ENCODE measurements at places on chromosomes 1 and 21.

DNA sequence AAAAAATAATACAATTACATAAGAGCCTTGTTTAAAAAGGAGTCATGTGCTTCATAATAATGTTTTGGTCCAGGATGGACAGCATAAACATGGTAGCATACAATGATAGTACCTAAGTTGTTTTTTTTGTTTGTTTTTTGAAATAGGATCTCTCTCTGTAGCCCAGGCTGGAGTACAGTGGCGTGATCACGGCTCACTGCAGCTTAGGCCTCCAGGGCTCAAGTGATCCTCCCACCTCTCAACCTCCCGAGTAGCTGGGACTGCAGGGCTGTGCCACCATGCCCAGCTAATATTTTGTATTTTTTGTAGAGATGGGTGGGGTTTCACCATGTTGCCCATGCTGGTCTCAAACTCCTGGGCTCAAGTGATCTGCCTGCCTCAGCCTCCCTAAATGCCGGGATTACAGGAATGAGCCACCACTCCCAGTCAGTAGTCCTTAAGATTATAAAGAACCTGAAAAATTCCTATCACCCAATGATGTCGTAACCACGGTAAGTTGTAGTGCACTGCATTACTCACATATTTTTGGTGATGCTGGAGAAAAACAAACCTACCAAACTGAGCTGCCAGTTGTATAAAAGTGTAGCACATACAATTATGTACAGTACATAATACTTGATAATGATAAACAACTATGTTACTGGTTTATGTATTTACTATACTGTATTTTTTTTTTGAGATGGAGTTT is 22.4 kb upstream of the RCOR3 start:
- no peak for DNase-seq

- no peak for DNase-seq
These were observed 27.0 kb downstream of the DNM3 start for GRCh38 chr1:171868217-171868803.

DNA sequence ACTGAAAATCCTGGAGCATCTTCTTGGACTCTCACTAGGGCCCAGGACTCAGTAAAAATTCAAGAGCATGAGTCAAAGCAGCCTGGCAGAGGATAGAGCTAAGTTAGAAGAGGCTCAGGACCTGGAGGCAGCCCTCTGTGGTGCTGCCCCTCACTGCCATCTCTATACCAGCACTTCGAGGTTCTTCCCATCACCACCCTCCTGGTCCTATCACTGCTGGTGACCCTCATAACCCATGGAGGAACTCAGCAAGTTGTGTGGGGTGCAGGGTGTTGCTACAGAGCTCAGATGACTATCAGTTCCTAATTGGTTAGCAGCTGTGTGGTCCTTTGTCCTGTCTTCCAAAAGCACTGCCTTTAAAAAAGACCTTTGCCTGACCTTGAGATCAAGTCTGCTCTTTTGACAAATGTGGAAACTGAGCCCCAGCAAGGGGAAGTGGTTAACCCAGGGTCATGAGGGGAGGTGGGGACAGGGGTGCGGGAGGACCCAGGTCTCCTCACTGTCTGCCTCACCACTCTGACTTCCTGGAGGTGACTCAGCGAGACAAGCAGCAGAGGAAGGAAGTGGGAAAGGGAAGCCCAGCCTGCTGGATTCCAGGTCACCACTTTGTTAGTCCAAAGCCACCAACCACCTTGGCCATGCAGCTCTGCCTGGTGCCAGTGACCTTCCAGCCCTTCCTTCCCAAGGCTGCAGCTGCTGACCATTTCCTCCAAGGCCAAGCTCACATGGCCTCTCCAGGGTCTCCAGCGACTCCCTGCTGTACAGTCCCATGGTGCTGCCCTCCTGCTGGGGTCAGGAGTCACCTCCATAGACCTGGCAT is 199.4 kb upstream of the EDN2 start:
- no peak for DNase-seq

DNA sequence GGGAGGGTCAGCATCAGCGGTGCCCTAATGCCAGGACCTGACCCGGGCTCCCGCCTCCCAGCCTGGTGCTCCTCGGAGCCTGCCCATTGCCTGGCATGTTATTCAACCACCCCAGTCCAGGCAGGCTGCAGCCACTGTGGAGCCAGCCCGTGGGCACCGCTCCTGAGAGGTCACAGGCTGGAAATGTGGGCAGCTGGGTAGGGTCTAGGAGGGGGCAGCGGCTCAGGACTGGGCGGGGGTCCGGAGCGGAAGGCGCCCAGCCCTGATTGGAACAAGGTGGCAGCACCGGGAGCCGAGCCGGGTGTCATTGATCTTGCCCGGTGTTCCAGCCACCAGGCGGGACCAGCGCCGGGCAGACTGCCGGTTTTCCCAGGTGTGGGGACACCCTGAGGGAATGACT is 12.7 kb upstream of the RUNX3 start:
- no peak for DNase-seq

- DNase-seq: no peak
These were observed 9.4 kb downstream of the ZNF678 start for GRCh38 chr1:227572752-227573151.

DNA sequence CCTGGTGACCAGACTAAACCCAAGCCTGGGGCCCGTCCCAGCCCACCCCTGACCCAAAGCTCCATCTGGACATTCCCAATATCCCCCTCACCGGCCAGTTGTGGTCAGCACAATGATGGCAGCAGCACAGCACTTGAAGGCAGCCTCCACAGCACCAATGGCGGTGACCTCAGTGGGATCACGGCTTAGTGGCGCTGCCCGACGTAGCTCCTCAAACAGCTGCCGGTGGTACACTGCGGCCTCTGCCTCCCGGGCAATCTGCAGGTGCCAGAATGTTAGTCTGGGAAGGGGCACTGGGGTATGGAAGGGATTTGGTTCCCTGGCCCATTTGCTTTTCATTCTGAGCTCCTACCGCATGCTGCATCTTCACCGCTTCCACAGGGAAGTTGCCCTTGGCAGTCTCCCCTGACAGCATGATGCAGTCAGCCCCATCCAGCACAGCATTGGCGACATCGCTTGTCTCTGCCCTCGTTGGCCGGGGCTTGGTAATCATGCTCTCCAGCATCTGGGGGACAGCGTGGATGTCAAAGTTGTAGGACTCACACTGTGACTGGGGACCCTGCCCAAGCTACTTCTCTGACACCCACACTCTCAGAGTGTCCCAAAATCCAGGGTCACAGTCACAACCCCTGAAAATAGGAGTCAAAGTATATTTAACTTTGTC is 8.0 kb downstream of the PKLR start:
- DNase-seq: no peak

DNA sequence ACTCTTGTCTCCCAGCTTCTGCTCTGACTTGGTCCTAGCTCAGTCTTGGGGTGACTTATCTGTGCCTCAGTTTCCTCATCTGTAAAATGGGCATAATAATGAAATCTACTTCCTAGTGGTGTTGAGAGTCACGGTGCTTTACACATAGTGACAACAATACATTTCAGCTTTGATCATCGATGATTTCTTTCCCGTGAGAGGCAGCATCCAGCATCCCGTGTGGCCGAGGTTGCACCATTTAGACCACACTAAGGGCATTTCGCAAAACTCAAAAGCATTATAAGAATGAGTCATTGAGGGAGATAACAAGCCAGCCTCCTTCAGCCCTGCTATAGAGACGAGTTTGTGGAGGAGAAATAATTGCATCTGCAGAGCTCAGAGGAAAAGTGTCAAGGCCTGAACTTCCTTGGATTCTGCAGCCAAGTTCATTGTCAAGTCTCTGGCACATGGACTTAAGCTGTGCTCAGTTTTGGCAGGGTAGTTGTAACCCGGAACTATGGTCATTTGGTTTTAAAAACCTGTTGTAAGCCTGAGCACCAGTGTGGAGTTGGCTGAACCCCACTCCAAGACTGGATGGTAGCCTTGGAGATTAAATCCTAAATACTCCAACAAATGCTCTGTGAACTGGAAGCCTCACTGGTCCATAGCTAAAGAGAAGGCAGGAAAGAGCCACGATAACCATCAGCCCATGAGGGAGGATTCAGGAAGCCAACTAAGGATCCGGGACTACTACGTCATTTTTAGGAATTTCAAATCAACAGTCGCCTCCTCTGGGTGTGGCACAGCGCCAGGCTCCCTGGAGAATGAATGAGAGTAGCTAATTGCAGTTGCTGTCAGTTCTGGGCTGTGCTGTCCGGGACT is 64.2 kb downstream of the TCP10L start:
- DNase-seq: peak; percentile 61

- DNase-seq: no peak
These were observed 17.9 kb downstream of the PROX1 start for GRCh38 chr1:214005708-214006107.

DNA sequence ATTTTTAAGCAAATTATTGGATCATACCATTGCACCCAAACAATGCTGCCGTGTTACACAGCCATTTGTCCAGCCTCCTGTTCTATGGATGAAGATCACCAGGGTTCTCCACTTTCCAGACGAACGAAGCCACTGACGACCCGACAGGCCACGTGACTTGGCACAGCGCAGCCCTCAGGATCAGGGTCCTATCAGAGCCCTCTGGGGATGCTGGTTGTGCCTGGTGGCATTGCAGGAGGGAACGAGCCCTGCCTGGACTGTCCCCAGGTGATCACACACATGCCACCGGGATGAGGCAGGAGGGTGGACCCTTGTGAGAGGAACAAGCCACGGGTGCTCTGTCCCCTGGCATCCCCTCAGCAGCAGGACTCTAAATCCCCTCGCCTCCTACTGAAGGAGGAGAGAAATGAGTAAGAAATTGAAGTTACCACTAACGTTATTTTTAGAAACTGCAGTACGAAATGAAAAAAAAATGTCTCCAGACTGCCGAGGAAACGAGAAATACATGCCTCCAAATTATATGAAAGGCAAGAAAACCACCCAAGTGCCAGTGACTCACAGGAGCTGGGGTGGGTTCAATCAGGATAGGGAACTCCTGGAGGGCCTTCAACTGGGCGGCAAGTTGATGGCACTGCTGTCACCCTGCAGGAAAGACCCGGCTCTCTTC is 58.7 kb upstream of the PDE9A start:
- DNase-seq: no peak

GRCh38 chr1:85864727-85865126 is 156.5 kb upstream of the ZNHIT6 start:
- no peak for DNase-seq

GRCh38 chr1:3217979-3218679 is 149.1 kb downstream of the PRDM16 start:
- DNase-seq: no peak

GRCh38 chr1:90351019-90351418 is 356.1 kb downstream of the ZNF326 start:
- no peak for DNase-seq

DNA sequence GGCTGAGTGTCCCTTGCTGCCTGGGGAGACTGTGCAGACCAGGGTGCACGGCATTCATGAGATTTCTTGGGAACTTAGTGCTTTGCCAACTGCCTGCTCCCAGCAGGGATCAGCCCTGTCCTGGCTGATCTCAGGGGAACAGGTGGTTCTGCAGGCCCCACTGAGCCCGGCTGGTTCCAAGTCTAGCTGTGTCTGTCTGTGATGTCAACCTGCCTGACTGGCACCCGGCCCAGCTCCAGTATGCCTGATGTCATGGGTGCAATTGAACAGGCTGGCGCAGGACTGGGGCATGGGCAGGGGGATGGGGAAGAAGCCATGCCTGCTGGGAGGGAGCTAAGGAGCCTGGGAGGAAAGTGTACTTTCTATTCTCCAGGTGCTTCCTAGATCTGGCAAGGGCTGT is 227.1 kb downstream of the GRIK3 start:
- no peak for DNase-seq

All from eye (tissue), 1 donor.